ENCODE measurements at places on chromosomes 6 and 20.

GRCh38 chr6:130975325-130975724, 87.7 kb downstream of the EPB41L2 start:
- DNase-seq = no peak

- DNase-seq = no peak
Observed at GRCh38 chr6:41459738-41460137, 86.4 kb upstream of the FOXP4 start.

DNA sequence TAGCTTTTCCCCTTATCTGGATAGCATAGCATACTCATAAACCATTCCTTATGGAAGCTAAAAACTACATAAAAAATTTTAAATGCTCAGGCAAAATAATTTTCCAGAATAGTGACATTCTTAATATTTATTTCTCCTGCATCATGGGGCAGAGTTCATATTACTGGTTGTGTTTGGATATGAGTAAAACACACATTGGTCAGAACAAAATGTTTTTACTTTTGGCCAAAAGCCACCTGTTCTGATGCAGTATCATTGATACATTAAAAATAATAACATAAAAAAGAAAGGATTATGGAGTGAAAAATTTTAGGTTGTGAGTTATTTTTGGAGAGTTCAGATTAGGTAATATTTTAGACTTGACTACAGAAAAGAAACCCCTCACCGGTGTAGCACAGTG, 33.6 kb downstream of the TRAM2 start:
- no peak for DNase-seq

DNA sequence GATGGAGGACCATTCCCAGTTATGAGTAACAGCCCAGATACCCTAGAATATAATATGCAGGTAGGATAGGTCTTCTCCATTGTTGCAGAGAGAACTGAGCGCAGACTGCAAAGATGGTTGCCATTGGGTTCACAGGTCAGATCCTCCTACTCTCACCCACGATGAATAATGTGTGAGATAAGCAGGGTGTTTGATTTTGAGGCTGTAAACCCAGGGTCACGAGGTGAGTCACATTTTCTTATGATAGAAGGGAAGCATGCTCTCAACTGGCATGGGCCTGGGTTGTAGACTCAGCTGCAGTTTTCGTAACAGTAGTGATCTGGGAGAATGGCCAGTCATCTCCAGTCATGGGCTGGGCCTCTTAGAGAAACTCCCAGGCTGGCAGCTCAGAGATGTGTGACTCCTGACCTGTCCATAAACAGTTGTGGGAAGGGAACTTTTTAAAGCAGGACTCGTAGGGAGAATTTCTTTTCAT, 74.2 kb downstream of the CD164 start:
- no peak for DNase-seq

Data from brain pericyte (primary cell).